ENCODE measurements at places on chromosomes 1 and 21.

DNA sequence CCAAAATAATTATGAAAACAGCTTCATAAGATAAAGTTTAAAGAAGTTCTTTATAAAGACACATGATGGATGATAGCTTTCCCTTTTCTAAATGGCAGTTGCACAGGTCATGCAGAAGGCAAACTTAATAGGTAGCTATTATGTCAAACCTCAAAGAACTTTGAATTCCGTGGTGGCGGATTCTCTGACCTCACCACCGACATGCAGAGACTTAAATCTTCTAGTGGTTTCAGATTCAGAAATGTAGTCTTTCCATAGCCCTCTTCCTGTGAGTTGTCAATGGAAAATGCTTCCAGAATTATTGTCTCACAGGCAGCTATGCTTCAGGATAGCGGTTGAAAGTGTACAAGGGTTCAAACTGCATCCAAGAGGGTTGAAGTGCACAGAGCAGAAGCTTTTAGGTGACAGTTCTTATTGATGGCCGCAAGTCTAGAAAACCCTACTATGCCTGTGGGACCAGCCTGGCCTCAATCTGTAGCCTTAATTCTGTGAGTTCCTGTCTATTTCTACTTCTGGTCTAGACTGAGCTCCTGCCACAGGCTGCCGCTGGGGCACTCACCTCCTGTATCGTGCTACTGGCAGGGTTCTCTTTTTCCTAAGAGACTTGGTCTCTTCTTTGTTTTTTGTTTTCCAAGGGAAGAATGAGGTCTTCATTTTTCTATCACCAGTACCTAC, 117.0 kb upstream of the ERRFI1 start:
- DNase-seq = no peak

- DNase-seq = no peak
Measured at GRCh38 chr1:47209091-47209490, 19.3 kb upstream of the PDZK1IP1 start.

DNA sequence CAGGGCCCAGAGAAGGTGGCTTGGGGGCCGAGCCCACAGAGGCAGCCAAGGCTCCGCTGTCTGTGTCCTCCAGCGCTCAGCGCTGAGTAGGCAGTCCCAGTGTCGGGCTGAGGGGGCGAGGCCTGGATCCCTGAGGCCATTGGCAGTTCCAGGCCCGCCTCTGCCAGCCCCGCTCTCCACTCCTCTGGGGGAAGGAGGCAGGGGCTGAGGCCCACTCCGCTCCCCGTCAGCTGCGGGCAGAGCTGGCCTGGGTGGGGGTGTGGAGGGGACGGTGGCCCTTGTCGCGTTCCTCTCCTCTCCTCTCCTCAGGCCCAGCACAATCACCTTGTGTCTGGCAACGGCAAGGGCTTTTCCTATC, 132.8 kb downstream of the CASZ1 start:
- DNase-seq = no peak

GRCh38 chr1:160330119-160330518, 12.9 kb downstream of the COPA start:
- no peak for DNase-seq

DNA sequence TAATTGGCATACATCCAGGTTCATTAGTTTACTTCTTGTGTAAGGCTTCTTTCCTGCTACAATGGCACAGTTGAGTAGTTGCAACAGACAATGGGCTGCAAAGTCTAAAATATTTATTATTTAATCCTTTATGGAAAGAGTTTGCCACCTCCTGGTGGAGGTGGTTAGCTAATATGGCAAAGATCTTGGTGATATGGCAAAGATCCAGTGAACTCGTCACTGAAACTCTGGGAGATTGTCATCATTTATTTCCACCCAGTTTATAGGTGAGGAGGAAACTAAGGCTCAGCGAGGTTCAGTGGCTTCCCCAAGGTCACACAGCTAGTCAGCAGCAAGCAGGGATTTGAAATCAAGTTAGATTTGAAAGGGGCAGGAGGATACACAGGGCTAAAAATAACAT, 16.1 kb upstream of the IFFO2 start:
- DNase-seq = no peak

GRCh38 chr1:183238071-183238470, 52.0 kb downstream of the LAMC2 start:
- no peak for DNase-seq
